ENCODE measurements at places on chromosomes 6 and 20.

GRCh38 chr6:159633196-159633595, 59.8 kb downstream of the SOD2 start:
- peak; percentile 8 for DNase-seq

- DNase-seq, result no peak
These were observed 111.0 kb downstream of the NOL4L start for GRCh38 chr20:32474009-32474716.

GRCh38 chr6:106064142-106064541, 22.0 kb upstream of the PRDM1 start:
- peak; percentile 53 for DNase-seq

GRCh38 chr6:135030532-135031178, 24.0 kb downstream of the HBS1L start:
- peak; percentile 34 for DNase-seq

GRCh38 chr6:45116714-45117410, 211.3 kb upstream of the RUNX2 start:
- peak; percentile 91 for DNase-seq

- no peak for DNase-seq
These were observed 89.4 kb upstream of the AFDN start for GRCh38 chr6:167737205-167737830.

DNA sequence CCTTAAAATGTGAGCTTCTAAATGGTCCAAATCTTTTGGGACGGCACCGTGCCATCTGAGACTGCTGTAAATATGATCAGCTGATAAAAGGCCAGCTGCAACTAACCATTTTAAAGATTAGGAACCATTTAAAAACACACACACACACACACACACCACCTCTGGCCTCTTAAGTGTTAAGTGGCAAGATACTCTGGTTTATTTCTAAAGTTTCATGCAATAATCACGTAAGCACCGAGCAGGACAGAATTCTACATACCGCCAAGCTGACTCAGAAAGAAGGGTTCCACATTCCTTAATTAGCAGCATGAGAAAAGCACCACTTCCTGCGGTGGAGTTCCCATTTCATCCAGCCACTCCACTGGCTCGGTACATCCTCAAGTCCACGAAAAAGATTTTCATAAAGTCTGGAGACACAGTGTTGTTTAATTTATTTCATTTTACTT, 17.8 kb upstream of the ZNF217 start:
- DNase-seq, result peak; percentile 98

GRCh38 chr20:35515949-35516645, 13.4 kb downstream of the C20orf173 start:
- DNase-seq, result peak; percentile 83

DNA sequence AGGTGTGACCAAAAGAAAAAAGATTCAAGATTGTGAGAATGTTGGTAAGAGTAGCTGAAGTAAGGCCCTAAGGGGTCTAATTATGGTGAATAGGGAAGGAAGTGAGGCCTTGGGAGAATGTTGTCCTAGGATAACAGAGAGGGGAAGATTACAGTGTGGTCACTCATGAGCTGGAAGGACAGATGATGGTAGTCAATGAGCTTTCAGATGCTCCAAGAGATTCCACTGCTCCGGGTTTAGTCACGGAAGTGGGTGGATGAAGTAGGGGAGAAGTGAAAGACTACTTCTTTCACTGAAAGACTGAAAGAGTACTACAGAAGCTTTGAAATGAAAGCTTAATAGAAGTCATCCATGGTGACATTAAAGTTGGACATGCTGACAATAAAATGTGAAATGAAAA, 108.5 kb downstream of the MMS22L start:
- no peak for DNase-seq

All from fibroblast of skin of abdomen (primary cell).